Cerebellum (tissue), 4 donors: ENCODE measurements at places on chromosomes 7 and 10.

- no peak for DNase-seq
Measured at GRCh38 chr10:36385693-36386092, 739.7 kb upstream of the ANKRD30A start.

- peak; percentile 62 for DNase-seq
Measured at GRCh38 chr10:101780818-101781654, 2.2 kb downstream of the NPM3 start.

DNA sequence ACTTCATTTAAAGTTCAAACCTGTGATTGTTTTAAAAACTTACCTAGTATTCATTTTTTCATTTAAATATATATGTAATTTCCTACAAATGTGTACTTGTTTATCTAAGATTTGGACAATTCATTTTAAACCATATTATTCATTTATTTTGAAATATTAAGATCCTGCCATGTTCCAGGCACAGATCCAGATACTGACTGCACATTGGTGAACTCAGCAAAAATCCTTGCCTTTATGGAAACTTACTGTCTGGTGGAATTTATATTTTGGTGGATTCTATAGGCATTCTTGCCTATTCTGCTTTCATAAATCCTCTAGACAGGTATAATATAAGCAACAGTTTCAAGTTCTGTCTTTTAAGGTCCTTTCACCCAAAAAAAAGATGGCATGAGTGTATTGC, 48.3 kb upstream of the RPA3 start:
- DNase-seq: no peak

DNA sequence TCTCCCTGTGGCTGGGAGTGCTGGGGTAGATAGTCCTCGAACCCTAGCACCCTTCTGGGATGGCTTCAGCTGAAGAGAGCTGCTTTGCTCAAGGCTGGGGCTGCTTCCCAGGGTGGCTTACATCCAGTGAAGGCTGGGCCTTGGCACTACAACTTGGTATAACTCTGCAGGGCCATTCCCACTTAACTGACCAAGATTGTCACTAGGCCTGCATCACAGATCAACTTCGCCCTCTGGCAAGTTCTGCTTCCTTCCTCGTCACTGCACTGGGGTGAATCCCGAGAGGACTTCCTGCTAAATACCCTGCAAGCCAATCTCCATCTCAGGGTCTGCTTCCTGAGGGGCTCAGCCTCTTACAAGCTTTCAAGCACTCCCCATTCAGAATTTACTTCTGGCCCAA, 195.2 kb downstream of the DOCK4 start:
- DNase-seq: no peak

DNA sequence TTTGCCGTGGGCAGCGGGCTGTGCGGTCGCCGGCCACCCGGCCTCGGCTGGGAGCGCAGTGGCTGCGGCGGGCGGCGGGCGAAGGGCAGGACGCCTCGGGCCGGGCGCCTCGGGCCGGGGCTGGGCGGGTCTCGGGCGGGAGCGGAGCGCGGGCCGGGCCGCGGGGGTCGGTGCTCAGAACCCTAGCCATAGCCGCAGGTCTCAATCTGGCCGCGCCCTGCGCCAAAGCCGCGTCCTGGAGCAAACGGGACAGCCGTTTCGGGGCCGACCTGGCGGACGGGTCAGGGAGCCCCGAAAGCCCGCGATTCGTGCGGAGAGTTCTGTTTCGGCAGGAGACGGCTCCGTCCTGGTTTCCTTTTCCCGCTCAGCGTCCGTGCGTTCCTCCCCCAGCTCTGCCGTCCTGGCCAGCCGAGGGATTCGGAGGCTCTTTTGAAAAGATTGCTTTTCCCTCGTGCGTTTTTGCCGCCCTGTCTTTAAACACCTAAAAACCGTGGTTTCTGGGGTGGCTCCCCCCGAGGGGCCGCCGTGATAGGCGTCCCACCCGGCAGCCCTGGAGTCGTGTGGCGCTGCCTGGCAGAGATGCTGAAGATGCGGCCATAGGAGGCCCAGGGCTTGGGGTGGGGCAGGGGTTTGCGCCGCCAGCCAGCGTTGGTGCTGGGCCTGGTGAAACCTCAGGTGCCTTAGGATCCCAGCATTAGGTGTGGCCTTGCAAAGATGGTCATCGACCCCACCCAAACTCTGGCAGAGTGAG, 727 bp downstream of the RET start:
- no peak for DNase-seq

DNA sequence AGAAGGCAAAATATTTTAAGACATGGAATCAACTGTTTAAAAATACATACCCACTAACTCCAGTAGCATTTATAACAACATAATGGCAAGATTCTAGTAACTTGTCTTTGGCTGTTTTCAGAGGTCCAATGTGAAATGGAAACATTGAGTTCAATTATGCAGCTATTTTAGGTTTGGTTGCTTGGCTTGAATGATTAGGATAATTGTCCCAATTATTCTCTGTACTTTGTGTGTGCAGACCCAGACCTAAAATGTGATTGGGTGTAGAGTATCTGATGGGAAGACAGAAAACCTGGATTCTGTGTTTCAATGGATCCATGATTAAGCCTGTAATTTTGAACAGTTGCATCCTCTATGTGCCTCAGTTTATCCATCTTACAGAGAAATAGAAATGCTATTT, 392.7 kb upstream of the NFE2L3 start:
- no peak for DNase-seq
